ENCODE measurements at places on chromosomes 6 and 20.

- DNase-seq, result no peak
These were observed 212.4 kb upstream of the LRFN2 start for GRCh38 chr6:40799296-40800140.

GRCh38 chr6:30615219-30615957, 1.7 kb downstream of the PPP1R10 start:
- peak; percentile 93 for DNase-seq

DNA sequence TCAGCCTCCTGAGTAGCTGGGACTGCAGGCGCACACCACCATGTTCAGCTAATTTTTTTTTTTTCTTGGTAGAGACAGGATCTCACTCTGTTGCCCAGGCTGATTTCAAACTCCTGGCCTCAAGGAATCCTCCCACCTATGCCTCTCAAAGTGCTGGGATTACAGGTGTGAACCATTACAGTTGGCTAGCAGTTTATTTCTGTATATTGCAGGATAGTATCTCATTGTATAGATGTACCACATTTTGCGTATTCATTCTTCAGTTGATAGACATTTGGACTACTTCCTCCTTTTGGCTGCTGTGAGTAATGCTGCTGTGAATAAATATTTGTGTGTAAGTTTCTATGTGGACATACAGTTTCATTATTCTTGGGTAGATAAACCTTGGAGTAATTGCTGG, 32.9 kb downstream of the ASXL1 start:
- no peak for DNase-seq

DNA sequence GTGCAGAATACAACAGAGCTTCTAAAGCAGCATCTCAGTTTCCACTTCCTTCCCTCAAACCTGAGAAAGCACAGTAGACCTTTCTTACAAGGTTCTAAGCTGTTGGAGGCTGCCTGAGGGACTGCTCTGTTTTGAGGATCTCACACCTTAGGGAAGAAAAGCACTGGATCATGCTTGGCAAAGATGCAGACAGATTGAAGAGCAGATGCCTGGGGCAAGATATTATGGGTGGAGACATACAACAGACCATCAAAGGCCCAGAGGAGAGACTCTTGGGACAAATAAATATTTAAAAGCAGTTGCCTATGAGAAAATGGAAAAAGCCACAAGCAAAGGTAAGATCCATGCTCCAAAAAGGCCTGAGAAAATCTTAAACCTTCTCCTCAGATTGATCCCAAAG, 6.2 kb downstream of the ZNF337 start:
- no peak for DNase-seq

GRCh38 chr6:87210979-87211378, 55.6 kb downstream of the ZNF292 start:
- no peak for DNase-seq

- no peak for DNase-seq
These were observed 6.7 kb upstream of the HMGN3 start for GRCh38 chr6:79241228-79241627.

DNA sequence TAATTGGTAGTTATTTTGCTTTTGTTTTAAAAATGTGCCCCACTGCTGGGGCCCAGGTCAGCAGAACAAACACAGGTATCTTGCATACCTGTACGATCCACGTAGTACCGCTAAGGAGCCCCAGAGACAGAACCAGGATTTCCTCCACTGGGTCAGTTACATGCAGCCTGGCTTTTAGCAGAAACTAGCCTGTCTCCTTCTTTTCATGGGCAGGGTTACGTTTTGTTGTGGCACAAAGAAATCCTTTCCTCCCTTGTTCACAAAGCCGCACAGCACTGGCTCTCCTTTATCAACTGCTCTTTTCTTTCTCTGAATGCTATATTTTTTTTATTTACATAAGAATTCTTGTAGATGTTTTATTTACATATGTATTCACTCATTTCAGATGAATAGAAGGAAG, 190.3 kb upstream of the POU3F2 start:
- DNase-seq, result no peak

GRCh38 chr20:23082846-23083552, 3.1 kb downstream of the CD93 start:
- DNase-seq, result no peak

DNA sequence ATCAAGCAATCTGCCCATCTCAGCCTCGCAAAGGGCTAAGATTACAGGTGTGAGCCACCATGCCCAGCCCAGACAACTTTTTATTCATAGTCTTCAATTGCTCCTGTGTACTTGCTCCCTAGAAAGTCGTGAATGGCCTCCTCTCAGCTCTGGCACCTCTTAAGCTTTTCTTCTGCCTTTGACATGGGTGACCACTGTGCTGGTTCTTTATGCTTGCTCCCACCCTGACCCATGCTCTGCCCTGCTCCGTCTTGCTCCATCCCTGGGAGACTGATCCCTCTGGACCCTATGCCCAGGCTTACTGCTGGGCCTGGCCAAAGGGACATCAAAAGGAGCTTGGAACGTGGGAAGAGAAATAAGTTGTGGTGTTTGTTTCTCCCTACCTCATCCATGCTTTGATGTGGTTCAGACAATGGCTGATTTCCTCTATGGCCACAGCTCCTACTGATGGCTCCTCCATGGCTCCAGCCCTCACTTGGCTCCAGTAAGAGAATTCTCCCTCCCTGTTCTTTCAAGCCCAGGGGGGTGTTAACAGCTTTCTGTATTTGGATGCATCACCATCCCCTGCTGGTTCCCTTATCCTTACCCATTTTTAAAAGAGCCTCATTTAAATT, 7.7 kb upstream of the TREM2 start:
- DNase-seq, result no peak

- no peak for DNase-seq
These were observed 986.2 kb upstream of the CITED2 start for GRCh38 chr6:140360651-140361050.

DNA sequence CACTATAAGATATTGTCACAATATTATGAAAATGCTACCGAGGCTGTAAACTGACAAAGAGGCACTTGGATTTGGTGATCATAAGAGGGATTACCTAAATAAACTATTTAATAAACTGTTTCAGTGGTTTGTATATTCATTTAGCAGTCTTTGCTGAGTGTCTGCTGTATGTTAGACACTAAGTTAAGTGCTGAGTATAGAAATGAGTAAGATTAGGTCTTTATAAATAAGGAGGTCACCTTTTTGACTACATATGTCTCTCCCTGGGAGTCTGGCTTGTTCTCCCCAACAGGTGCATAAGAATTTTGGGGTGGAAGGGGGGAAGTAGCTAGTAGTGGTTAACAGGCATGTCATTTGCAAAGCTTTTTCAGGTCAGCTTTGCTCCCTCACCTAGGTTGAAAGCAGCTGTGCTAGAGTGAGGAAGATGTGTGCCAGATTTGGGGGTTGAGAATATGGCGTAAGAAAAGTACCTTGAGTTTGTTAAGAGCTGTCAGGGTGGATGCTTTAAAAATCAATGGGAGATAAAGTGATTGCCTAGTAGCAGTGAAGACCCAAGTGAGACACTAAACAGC, 246.3 kb downstream of the ZFAND3 start:
- no peak for DNase-seq

- no peak for DNase-seq
These were observed 243.5 kb downstream of the GMPR start for GRCh38 chr6:16481697-16482399.

GRCh38 chr6:44064089-44064947, 62.9 kb downstream of the MRPL14 start:
- no peak for DNase-seq

DNA sequence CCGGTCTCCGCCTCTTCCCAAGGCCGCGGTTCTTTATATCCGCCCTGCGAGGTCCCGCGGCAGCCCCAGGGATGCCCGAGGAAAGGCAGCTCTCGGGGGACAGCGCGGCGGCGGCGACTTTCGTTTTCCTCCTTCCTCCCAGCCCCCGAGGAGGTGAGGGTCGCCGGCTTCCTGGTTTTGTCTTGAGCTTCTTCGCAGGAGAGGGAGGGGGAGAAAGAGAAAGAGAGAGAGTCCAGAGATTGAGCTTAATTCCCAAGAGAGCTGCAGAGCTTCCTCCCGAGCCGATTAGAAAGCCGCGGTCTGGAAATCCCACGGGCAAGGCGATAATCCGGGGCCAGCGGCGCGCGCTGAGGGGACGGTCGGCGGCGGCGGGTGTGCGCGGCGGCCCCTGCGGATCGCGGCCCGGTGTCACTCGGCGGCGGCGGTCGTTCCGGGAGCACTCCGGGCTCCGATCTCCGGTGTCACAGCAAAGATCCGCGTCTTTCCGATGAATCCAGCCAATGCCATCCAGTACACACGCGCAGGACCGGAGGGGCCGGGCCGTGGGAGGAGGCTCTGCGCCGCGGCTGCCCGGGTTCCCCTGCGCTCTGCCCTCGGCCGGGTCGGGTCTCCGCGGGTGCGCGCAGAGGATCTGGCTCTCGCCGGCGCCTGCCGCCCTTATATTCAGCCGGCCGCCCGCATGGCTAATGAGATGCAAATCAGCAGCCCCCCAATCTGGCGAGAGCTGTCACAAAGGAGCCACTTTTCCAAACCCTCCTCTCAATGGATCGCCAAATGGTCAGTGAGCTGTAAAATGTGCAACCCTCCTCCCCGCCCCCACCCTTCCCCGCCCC, at the start of gene DLL1:
DLL1 (minus strand) TSS at position 783 of the 833 bp plus-strand sequence. CDS start 939 bp downstream, outside the sequence.
- no peak for DNase-seq

DNA sequence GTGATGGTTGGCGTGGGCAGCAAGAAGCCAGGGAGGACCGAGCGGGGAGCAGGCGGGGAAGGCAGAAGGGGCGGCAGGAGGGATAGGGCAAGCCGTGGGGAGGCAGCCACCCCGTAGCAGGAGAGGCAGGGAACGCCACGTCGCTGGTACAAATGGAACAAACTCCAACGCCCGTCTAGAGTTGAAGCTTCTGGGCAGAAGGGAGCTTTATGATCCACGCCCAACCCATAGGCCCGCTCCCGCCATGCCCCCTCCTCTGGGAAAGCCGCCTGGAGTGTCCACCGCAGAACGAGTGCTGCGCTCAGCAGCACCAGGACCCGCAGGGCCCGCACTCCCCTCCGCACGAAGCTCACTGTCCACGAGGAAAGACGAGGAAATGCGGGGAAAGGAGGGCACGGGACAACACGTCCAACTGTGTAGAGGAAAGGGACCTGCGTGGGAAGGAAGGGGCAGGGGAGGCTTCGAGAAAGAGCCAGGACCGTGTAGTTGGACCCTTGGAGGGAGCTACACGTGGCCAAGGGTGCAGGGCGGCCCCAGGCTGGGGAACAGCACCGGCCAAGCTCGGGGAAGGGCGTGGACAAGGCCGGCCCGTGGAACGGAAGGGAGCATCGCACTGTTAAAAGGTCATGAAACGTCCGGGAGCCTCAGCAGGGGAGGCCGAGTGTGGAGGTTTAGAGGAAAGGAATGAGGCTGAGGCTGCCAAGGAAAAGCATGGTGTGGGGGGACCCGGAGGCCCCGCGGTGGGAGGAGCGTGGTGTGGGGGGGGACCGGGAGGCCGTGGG, 204.0 kb downstream of the DLL1 start:
- DNase-seq, result no peak

- no peak for DNase-seq
These were observed 159.2 kb downstream of the GMPR start for GRCh38 chr6:16397623-16398022.

DNA sequence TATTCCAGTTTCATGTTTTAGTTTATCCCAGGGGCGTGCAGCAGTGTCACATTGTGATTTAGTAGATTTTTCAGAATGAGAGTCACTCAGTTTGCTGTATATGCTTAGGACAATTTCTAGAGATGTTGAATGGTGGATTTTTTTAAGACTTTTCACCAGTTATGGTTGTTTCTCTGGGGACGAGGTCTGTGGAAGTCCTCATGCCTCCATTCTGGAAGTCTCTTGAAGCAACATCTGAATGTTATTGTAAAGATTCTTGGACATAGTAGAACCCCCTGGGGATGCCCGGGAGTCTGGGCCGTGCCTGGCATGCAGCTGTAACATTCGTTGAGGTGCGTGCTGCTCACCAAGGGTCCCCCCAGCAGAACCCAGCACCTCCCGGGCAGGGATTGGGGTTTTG, 341.5 kb downstream of the CDH4 start:
- no peak for DNase-seq

GRCh38 chr6:53344969-53345368, 3.8 kb downstream of the ELOVL5 start:
- no peak for DNase-seq

DNA sequence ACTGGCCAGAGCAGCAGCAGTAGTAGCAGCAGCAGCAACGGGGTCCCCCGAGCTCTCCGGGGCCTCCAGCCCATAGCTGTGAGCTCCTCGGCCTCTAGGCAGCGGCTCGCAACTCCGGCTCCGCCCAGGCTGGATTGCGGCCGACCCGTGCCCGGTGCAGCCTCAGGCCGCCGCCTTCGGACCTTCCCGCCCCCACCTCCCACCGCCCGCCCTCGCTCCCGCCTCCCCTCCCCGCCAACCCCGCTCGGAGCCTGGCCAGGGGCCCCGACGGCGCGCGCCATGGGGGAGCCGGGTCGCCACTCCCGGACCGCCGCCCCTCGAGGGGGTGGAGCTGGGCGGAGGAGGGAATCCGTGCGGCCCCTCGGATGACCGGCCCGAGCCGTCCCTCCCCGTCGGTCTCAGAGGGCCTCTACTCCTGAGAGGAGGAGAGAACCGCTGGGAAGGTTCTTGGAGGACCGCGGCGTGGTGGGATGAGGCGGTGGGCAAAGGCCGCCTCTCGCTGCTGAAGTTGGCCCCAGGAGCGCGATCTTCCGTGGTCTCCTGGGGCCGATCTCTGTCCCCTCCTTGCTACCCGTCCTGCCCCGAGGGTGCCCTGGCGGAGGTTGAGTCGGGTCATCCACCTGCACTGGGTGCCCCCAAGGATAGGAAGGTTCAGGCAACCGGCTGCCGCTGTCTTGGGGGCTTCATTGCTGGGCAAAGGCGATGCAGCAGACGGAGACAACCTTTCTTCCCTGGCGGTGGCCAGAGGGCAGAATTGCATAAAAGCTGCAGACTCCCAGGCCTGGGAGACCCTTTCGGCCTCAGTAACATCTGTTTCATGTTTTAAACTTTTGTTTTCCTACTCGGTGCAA, at the start of gene ADAM33:
ADAM33 (minus strand) TSS at position 80 of the 851 bp plus-strand sequence; CDS start at position 74, 6 bp downstream.
- peak; percentile 61 for DNase-seq

- no peak for DNase-seq
These were observed 29.4 kb downstream of the NUDT3 start for GRCh38 chr6:34362909-34363680.

GRCh38 chr6:125406741-125407140, 105.0 kb upstream of the HDDC2 start:
- no peak for DNase-seq

GRCh38 chr6:57019434-57019833, 27.1 kb upstream of the KIAA1586 start:
- no peak for DNase-seq

DNA sequence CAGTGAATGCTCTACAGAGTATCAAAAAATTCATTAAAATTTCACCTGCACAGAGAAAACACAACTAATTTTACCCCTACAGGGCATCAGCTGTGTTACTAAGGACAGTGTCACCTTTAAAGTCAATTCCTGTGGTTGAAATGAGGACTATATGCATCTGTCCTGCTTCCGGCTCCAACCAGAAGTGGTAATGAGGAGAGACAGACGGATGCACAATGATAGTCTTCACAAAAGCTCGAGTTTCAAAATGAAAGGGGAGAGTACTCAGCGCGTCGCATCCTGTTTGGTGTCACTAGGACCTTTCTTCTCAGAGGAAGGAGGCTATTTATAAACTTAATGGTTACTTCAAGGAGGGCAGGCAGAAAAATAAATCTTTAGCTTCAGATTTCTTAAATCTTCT, 86.5 kb downstream of the LYRM4 start:
- no peak for DNase-seq
